AG09309 (cell line): ENCODE measurements at places on chromosomes 5 and 9.

- no peak for DNase-seq
Observed at GRCh38 chr9:134099123-134099761, 31.4 kb upstream of the BRD3 start.

- DNase-seq, result no peak
Observed at GRCh38 chr9:87620731-87621322, 105.1 kb upstream of the CTSL start.

- no peak for DNase-seq
Observed at GRCh38 chr9:95725045-95725444, 150.4 kb upstream of the ERCC6L2 start.

DNA sequence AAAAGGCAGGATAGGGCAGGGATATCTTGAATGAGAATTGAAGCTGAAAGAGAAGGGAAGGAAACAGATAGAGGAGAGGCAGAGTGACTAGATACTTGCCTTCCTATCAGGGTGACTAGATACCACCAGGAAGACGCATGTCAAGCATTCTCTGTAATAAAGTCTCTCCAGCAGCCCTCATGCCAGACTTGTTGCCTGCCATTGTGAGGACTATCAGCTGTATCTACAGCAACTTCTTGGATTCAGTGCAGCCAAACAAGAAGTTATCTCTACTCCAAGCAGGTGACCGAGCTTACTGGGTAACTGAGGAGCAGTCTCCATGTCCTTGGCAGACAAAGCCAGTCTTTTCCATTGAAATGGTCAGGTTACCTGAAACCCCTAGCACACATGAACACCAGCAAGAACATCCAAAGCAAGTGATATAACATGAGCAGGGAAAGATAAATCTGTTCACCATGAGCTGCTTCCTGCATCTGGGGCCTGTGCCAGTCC is 9.3 kb downstream of the SH3RF2 start:
- no peak for DNase-seq

- no peak for DNase-seq
Observed at GRCh38 chr5:139514486-139514856, 31.9 kb upstream of the STING1 start.

DNA sequence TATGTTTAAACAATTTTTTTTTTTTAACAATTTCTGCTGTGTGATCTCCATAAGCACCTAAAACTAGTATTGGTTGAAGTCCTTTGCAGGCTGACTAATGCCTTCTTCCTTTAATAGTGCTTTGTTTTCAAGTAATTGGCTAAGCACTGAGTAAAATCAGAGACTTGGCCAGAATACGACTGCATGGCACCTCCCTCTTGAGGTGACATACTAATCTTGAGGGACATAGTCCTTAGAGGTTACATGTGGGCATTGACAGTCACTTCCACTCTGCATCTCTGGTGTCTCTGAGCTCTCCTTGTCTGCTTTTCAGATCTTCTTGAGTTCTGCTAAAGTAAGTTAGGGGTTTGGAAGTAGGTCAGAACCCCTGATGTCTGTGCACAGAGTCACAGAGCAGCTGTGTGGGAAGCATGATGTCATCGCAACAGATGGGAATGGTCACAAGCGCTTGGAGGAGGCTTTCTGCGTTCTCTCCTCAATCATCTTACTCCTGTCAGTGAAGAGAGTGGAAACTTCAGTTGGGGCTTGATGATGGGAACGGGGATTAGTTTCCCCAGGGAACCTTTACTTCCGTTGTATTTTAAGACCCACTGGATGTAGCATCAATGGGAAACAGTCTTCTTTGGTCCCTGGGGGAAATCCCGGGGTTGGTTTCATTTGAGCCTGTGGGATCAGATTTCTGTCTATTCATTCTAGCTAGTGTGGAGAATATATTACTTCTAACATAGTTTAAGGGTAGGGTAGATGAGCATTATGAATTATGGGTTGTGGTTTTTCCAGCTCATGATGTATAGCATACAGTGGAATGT is 136.9 kb downstream of the ARHGAP26 start:
- no peak for DNase-seq
